ENCODE measurements at places on chromosomes 12 and 14.

GRCh38 chr12:90262251-90262650 is 553.6 kb upstream of the ATP2B1 start:
- DNase-seq: no peak

GRCh38 chr12:101207086-101207780 is 2.8 kb downstream of the SLC5A8 start:
- no peak for DNase-seq

GRCh38 chr12:131871677-131872076 is 22.7 kb upstream of the ULK1 start:
- no peak for DNase-seq

- no peak for DNase-seq
Observed at GRCh38 chr12:11891754-11892386, 178.9 kb upstream of the BCL2L14 start.

DNA sequence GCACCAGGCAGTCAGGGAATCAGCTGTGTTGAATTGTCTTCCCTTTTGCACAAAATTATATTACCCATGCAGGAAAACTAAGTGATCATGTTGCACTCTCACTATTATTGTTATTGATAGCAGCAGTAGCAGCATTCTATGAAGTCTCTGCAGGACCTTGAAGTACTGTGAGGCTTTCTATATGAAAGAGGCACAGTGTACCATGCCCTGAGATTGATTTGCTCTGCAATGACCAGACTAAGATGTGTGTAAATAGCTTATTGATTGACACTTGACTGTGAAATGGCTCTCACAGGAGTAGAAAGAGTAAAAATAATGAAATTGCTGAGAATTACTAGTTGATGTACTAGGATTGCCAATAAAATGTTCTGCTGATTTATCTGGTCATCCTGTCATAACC is 99.9 kb downstream of the KICS2 start:
- no peak for DNase-seq

GRCh38 chr12:21370845-21371449 is 1.8 kb upstream of the IAPP start:
- no peak for DNase-seq

Measured in NCI-H2081 treated with DMSO at 0.1 percent for 48 hours (cell line).